Smooth muscle cell of the umbilical artery (primary cell): ENCODE measurements at places on chromosomes 11 and 22. TPM values are rescaled to one million over a fixed set of nuclear protein-coding genes. Genes with fewer than 3 reads are reported as not detected.

Gene OR5J2
- not detected in 2 replicates for total RNA-seq

Gene TMEM45B
- total RNA-seq: not detected in 2 replicates

Gene USP28
- 32.4 and 37.6 TPM in 2 replicates for total RNA-seq

Gene OR5A1
- total RNA-seq: not detected in 2 replicates

Gene SLC22A12
- total RNA-seq: not detected in 2 replicates

Gene CHRM1
- total RNA-seq: not detected in 2 replicates

Gene PYGM
- 0.60 and 1.2 TPM in 2 replicates for total RNA-seq
